Endothelial cell of umbilical vein (primary cell): ENCODE measurements at places on chromosomes 12 and 14.

DNA sequence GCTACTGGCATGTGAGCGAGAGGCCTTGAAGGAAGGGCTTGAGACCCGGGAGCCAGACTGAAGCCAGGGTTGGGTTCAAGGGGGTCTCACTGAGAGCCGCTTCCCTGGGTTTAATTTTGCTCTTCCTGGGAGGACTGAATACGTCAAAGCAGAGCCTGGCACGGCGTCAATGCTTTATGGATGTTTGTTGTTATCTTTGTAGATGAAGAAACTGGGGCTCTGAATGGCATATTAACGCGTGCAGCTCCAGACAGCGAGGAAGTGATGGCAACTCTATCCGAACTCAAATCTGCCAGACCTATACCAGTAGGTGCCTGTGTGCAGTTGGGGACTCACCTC lies 152.8 kb upstream of the PARP11 start:
- DNase-seq: no peak

DNA sequence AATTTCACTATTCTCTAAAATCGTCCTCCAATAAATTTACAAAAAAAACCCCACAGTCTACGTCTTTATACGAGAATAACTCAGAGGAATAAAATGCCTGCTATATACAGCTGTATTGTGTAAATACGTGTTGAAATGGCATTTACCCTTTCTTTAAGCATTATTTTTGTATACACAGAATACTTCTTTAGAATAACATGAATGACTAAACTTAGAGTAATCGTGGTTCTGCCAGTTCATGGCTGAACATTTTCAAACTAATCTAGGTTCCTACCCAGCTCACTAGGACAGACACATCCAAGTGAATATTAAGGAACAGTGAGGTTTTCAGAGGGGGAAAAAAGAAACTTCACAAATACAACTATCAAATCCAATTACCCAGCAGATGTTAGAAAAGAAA lies 24.6 kb downstream of the DICER1 start:
- DNase-seq: no peak

- DNase-seq: peak; percentile 57
Measured at GRCh38 chr12:11705010-11705409, 55.5 kb downstream of the ETV6 start.

- no peak for DNase-seq
Measured at GRCh38 chr14:87995500-87996290, 2.7 kb upstream of the GALC start.

DNA sequence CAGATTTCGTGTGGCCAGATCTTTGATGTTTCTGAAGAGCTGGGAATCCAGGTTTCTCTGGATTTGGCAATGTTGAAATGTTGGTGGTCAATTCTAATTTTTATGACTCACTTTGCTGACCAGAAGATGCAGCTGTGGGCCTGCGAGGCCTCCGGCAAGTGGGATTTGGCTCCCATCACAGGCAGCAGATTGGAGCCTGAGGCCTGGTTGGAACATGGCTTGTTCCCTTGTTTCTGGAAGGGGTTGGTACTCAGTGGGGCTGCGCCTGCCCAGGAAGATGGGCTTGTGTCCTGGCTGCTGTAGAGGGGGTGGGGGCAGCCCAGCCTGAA lies 23.1 kb downstream of the FBRSL1 start:
- DNase-seq: no peak

DNA sequence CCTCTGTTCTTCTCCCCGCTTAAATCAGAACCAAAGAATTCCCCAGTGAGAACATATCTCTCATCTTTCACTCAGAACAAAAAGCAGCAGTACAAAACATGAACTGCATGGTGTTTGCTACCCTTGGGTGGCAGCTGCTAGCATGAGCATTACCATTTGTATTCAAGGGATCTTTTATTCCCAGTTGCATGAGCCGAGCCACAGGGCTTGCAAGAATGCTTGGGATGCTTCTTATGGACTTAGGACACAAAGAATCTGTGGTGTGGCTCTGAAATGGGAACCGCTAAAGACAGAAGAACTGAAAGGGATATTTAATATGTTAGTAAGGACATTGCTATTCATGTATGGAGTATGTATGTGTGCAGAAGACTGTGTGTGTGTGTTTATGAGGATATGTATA lies 190.6 kb downstream of the TMX1 start:
- DNase-seq: no peak
